ENCODE measurements at places on chromosomes 1 and 21. TPM values are rescaled to one million over a fixed set of nuclear protein-coding genes. Genes with fewer than 3 reads are reported as not detected.

DNA sequence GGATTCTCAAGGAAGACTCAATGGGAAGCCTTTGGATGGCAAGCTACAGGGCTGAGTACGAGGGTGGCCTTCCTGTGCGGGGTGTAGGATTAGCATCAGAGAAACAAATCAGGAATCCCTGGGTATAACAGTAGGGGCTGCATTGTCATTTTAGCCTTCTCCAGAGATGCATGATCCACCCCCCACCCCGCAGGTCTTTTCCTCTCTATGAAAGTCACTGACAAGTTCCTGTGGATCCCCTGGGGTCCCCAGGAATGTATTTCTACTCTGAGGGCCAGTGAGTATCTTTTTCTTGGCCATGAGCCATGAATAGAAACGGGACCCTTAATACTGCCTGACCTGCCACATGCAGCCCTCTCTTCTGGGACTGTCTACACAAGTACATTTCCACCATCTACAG, 473.0 kb upstream of the VAMP3 start:
- H3K36me3 ChIP-seq: no peaks in the 10 kb centered on the region
- no peak overlapping the region for H3K27ac ChIP-seq
- H3K4me1 ChIP-seq: no peaks in the 10 kb centered on the region
- no peak overlapping the region for H3K4me3 ChIP-seq

DNA sequence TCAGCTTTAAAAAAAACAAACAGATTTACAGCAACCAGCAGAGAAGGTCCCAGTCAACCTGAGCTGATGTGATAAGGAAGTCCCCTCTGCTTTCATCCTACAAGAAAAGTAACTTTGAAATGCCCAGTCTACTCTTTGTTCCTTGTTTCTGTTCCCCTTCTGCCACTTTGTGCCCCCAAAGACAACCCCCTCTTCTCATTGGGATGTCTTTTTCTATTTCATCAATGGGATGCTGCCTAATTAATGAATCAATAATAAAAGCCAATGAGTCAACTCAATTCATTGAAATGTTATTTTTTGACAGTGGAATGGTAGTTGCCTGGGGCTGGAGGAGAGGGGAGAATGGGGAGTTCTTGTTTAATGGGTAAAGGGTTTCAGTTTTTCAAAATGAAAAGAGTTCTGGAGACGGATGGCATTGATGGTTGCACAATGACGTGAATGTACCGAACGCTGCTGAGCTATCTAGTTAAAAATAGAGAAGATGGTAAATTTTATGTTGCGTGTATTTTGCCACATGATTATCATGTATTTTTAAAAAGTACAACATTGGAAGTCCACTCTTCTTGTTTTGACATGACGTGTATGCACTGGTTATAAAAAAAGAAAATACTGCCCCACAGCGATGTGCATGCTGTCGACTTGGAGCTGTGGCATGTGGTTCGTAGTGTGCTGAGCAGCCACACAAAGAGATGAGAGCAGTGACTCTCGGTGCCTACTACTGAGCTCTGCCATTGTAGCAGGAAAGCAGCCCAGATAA, 22.4 kb upstream of the PADI2 start:
- no peak for DNase-seq
- no peak overlapping the region for H3K27ac ChIP-seq
- peaks cover 17% of the 10 kb centered on the region for H3K27me3 ChIP-seq
- no peak overlapping the region for H3K4me3 ChIP-seq
- H3K4me1 ChIP-seq: no peaks in the 10 kb centered on the region

- no peak overlapping the region for H3K4me3 ChIP-seq
- DNase-seq: no peak
- no peak overlapping the region for H3K27ac ChIP-seq
- no peaks in the 10 kb centered on the region for H3K4me1 ChIP-seq
- H3K27me3 ChIP-seq: no peaks in the 10 kb centered on the region
- peaks cover 14% of the 10 kb centered on the region for H3K36me3 ChIP-seq
Observed at GRCh38 chr1:5881526-5882222, 110.6 kb downstream of the NPHP4 start.

DNA sequence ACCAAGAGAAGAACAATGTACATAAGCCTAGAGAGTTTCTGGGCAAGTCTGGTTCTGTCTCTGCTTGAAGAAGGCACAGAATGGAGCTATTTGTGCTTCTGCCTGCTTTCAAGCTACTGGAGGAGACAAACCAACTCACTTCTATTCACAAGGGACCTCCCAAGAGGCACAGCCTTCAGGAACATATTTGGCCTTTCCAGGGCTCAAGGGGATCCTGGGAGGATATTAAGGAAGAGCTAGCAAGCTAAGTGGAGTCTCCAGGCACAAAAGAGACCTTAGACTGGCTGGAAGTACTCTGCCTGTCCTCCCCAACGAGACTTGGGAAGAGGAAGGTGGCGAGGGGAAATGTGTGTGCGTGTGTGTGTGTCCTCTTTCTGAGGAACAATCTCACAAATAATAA, at the start of gene OR6Y1:
TSS of gene OR6Y1 (minus strand) at position 54 of the 400 bp plus-strand sequence. CDS start 6,300 bp downstream, outside the sequence.
- no peak for DNase-seq
- no peak within 1 kb of the TSS for H3K27ac ChIP-seq
- H3K27me3 ChIP-seq: peaks cover 5% of the 10 kb centered on the region
- H3K4me3 ChIP-seq: no peak within 1 kb of the TSS
- no peaks in the 10 kb centered on the region for H3K4me1 ChIP-seq

- H3K27ac ChIP-seq: peak overlapping the region; percentile 92
- H3K4me1 ChIP-seq: peaks cover 49% of the 10 kb centered on the region
- no peak for DNase-seq
- peaks cover 2% of the 10 kb centered on the region for H3K36me3 ChIP-seq
- peak overlapping the region; percentile 53 for H3K4me3 ChIP-seq
- H3K27me3 ChIP-seq: no peaks in the 10 kb centered on the region
Observed at GRCh38 chr1:160460214-160460642, 59.9 kb downstream of the VANGL2 start.

GRCh38 chr1:113870778-113871177, 734 bp downstream of the PTPN22 start:
- peaks cover 38% of the 10 kb centered on the region for H3K36me3 ChIP-seq
- no peaks in the 10 kb centered on the region for H3K27me3 ChIP-seq
- peak overlapping the region; percentile 99 for H3K27ac ChIP-seq
- DNase-seq: no peak
- H3K4me3 ChIP-seq: peak overlapping the region; percentile 84

- no peaks in the 10 kb centered on the region for H3K4me1 ChIP-seq
- peaks cover 54% of the 10 kb centered on the region for H3K27me3 ChIP-seq
- DNase-seq: no peak
- no peak overlapping the region for H3K27ac ChIP-seq
Observed at GRCh38 chr1:157056269-157056668, 10.7 kb upstream of the ARHGEF11 start.

- no peak overlapping the region for H3K27ac ChIP-seq
- no peaks in the 10 kb centered on the region for H3K36me3 ChIP-seq
- H3K27me3 ChIP-seq: no peaks in the 10 kb centered on the region
- H3K4me1 ChIP-seq: no peaks in the 10 kb centered on the region
Observed at GRCh38 chr1:96080925-96081324, 640.7 kb upstream of the PTBP2 start.

GRCh38 chr21:29928537-29928936, 11.3 kb downstream of the GRIK1 start:
- H3K36me3 ChIP-seq: no peaks in the 10 kb centered on the region
- H3K27ac ChIP-seq: no peak overlapping the region
- H3K27me3 ChIP-seq: no peaks in the 10 kb centered on the region
- H3K4me3 ChIP-seq: no peak overlapping the region

GRCh38 chr21:36627242-36627641, 71.7 kb upstream of the SIM2 start:
- no peaks in the 10 kb centered on the region for H3K4me1 ChIP-seq
- peaks cover 2% of the 10 kb centered on the region for H3K27me3 ChIP-seq
- H3K27ac ChIP-seq: no peak overlapping the region
- no peak for DNase-seq

- H3K36me3 ChIP-seq: no peaks in the 10 kb centered on the region
- H3K4me3 ChIP-seq: no peak overlapping the region
- H3K27ac ChIP-seq: no peak overlapping the region
- H3K4me1 ChIP-seq: peaks cover 12% of the 10 kb centered on the region
- DNase-seq: no peak
Observed at GRCh38 chr1:205500240-205501233, 3.9 kb upstream of the CDK18 start.

DNA sequence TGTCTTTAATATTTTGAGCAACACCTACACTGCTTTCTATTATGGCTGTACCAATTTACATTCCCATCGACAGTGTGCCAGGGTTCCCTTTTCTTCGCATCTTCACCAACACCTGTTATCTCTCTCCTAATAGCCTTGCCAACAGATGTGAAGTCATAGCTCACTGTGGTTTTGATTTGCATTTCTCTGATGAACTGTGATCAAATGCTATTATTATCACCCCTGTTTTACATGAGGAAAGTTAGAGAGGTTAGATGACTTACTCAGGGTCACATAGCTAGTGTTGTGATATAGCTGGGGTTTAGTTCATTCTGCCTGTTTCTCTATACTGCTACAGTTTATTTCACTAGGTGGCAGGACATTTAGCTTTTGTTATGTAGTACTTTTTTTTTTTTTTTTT, 204.1 kb downstream of the FMN2 start:
- H3K36me3 ChIP-seq: no peaks in the 10 kb centered on the region
- H3K4me1 ChIP-seq: no peaks in the 10 kb centered on the region
- H3K4me3 ChIP-seq: no peak overlapping the region
- no peak for DNase-seq
- H3K27me3 ChIP-seq: no peaks in the 10 kb centered on the region

- H3K4me1 ChIP-seq: peaks cover 9% of the 10 kb centered on the region
- H3K4me3 ChIP-seq: no peak overlapping the region
- no peak overlapping the region for H3K27ac ChIP-seq
- H3K36me3 ChIP-seq: no peaks in the 10 kb centered on the region
- peaks cover 73% of the 10 kb centered on the region for H3K27me3 ChIP-seq
Observed at GRCh38 chr1:44421446-44421884, 16.4 kb downstream of the RNF220 start.

DNA sequence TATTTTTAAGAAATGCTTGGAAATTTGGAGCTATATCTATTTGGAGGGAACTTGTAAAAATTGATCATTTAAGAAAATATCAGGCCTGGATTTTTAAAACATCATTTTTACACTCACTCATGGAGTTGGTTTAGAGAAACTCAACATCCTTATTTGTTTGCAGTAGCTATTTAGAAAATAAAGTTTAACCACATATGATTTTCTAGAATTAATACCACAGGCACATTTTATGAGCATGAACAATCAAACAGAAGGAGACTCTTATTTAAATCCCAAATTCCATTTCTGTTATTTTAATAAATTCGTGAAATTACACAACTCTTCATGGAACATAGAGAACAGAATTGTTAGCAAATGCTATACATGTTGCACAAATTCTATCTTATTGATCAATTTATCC, 3.2 kb downstream of the CDKN2C start:
- H3K27ac ChIP-seq: no peak overlapping the region
- H3K36me3 ChIP-seq: peaks cover 62% of the 10 kb centered on the region
- H3K27me3 ChIP-seq: no peaks in the 10 kb centered on the region
- peaks cover 44% of the 10 kb centered on the region for H3K4me1 ChIP-seq
- no peak for DNase-seq

- no peaks in the 10 kb centered on the region for H3K27me3 ChIP-seq
- no peaks in the 10 kb centered on the region for H3K4me1 ChIP-seq
- no peak overlapping the region for H3K27ac ChIP-seq
- no peak overlapping the region for H3K4me3 ChIP-seq
- no peak for DNase-seq
Observed at GRCh38 chr1:86259390-86259789, 102.8 kb upstream of the COL24A1 start.

- peaks cover 3% of the 10 kb centered on the region for H3K27me3 ChIP-seq
- no peaks in the 10 kb centered on the region for H3K4me1 ChIP-seq
- H3K27ac ChIP-seq: no peak overlapping the region
- H3K36me3 ChIP-seq: no peaks in the 10 kb centered on the region
- no peak for DNase-seq
- H3K4me3 ChIP-seq: no peak overlapping the region
Observed at GRCh38 chr1:78472851-78473496, 17.8 kb upstream of the PTGFR start.

GRCh38 chr1:214281720-214282629, 1.0 kb downstream of the SMYD2 start:
- peak overlapping the region; percentile 82 for H3K27ac ChIP-seq
- no peaks in the 10 kb centered on the region for H3K27me3 ChIP-seq

GRCh38 chr1:212819726-212820125, 27.7 kb downstream of the SPATA45 start:
- peaks cover 2% of the 10 kb centered on the region for H3K36me3 ChIP-seq
- H3K4me1 ChIP-seq: peaks cover 4% of the 10 kb centered on the region
- H3K27me3 ChIP-seq: peaks cover 3% of the 10 kb centered on the region
- H3K4me3 ChIP-seq: no peak overlapping the region
- no peak overlapping the region for H3K27ac ChIP-seq

DNA sequence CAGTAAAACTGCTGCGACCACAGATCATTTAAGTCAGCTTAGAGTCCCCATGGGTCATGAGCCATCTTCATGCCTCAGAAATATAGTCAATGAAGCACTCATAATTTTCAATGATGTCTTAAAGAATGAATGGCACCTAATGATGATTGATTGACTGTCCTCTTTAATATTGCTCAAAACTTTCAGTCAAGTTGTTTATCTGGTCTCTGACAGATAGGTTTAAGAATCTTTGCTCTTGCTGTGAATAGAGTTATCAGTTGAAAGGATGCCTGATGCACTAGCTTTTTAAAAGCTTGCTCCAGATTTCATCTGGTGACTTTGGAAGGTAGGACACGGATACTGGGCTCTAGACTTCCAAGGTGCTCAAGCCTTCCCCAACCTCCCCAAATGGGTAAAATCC, 45.1 kb downstream of the COLGALT2 start:
- H3K27ac ChIP-seq: no peak overlapping the region
- H3K36me3 ChIP-seq: no peaks in the 10 kb centered on the region
- H3K4me1 ChIP-seq: peaks cover 14% of the 10 kb centered on the region

- no peak overlapping the region for H3K4me3 ChIP-seq
- no peaks in the 10 kb centered on the region for H3K36me3 ChIP-seq
- no peak overlapping the region for H3K27ac ChIP-seq
- H3K4me1 ChIP-seq: no peaks in the 10 kb centered on the region
Observed at GRCh38 chr1:62423580-62424242, 13.1 kb upstream of the USP1 start.

GRCh38 chr1:33004613-33005012, 32.1 kb downstream of the AK2 start:
- peaks cover 30% of the 10 kb centered on the region for H3K36me3 ChIP-seq
- H3K4me1 ChIP-seq: no peaks in the 10 kb centered on the region
- no peak overlapping the region for H3K27ac ChIP-seq
- DNase-seq: no peak
- no peak overlapping the region for H3K4me3 ChIP-seq

DNA sequence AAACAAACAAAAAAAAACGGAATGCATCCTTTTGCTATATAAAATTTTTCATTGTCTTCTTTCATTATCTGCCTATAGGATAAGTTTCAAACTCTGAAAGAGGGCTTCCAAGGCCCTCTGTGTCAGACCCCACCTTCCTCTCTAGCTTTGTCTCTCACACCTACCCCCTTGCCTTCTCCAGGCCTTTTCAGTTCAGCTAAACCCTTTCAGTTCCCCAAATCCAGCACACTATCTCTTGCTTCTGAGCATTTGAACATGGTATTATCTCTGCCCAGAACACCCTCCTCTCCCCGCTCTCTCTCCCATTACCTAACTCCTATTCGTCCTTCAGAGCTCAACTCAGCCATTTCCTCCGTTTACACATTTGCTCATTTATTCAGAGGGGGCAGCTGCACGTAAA, 35.7 kb downstream of the C1orf216 start:
- no peaks in the 10 kb centered on the region for H3K4me1 ChIP-seq
- no peak overlapping the region for H3K4me3 ChIP-seq
- H3K27me3 ChIP-seq: peaks cover 29% of the 10 kb centered on the region

GRCh38 chr1:25492323-25492722, 51.1 kb upstream of the LDLRAP1 start:
- H3K27ac ChIP-seq: no peak overlapping the region
- H3K4me1 ChIP-seq: peaks cover 5% of the 10 kb centered on the region
- no peak for DNase-seq
- H3K27me3 ChIP-seq: no peaks in the 10 kb centered on the region

Gene LHX8
- not detected for total RNA-seq

Gene HSD3B2
- total RNA-seq: not detected

Gene LEPR
- 1.3 TPM for total RNA-seq

Gene TMEM240
- 1.1 TPM for total RNA-seq

Gene C4BPA
- not detected for total RNA-seq

Gene CADM3
- not detected for total RNA-seq

Gene CFHR4
- total RNA-seq: not detected

Gene KCNJ15
- total RNA-seq: not detected
